ENCODE measurements at places on chromosomes 1 and 21.

DNA sequence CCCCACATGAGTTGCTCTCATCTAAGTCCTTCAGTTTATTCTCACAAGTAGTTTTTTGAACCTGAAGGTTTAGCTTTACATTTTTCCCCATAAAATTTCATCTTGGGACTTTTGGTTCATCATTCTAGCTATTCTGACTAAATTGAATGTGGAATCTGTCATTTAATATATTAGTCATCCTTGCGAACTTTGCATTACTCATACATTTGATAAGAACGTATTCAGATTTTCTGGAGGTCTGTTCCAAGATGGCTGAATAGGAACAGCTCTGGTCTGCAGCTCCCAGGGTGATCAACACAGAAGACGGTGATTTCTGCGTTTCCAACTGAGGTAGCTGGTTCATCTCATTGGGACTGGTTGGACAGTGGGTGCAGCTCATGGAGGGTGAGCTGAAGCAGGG, 59.8 kb upstream of the CSF1 start:
- DNase-seq = no peak

DNA sequence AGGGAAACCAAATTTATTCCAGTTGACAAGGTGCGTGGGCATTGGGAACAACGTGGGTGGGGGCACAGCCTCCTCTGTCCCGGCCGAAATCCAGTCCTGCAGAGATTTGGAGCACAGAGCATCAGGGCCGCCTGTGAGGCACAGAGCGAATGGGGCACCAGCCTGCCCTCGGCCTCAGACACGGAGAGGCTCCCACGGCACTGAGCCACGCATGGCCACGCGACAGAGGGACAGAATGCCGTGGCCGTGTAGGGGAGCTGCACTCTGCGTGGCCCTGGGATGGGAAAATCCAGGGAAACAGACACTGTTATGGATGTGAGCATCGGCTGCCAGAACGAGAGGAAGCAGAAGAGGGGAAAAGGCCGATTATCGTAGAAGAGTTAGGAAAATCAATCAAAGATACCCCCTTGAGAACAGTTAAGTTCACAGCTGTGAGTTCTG, 13.5 kb upstream of the C1orf159 start:
- DNase-seq = no peak

DNA sequence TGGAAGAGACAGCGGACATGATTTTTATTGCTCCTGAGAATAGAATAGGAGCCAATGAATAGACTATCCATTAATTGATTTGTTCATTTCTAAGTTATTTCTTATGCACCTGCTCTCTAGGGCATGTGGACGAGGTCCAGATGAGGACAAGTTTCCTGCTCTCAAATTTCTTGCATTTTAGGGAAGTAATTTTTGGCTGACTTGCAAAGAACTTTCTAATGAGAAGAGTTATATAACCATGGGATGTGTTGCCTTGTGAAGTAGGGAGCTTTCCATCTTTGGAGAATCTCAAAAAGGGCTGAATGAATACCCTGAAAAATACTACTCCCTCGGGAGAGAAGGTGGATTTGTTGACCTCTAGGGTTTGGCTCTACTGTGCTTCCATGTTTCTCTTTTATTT, 243.0 kb downstream of the KIF26B start:
- no peak for DNase-seq

DNA sequence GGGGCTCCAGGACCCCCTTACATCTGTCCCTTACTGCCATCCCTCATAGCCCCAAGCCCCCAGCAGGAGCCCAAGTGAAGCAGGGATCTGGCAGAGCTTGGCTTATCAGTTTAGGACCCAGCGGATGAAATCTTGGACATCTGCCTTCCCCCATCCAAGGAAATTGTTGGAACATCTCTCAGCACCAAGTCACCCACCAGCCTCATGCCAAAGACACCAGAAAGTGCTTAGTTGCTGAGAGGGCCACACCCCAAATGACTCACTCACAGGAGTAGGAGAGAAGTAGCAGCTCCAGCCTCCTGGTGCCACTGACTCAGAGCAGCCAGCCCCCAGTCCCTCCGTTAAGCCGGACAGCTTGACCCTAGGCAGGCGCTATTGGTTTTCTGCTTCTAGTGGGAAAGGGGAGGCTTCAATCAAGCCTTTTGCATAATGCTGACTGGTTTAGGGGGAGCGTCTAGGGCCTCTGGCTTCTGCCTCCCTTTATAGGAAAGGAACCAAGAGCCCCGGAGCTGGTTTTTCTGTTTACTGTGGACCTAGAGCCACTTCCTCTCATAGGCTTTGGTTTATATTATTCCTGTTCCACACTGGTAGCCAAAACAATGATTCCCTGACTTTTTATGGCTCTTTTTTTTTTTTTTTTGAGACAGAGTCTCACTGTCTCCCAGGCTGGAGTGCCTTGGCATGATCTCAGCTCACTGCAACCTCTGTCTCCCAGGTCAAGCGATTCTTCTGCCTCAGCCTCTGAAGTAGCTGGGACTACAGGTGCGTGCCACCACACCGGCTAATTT, 114.2 kb upstream of the IPO9 start:
- no peak for DNase-seq

DNA sequence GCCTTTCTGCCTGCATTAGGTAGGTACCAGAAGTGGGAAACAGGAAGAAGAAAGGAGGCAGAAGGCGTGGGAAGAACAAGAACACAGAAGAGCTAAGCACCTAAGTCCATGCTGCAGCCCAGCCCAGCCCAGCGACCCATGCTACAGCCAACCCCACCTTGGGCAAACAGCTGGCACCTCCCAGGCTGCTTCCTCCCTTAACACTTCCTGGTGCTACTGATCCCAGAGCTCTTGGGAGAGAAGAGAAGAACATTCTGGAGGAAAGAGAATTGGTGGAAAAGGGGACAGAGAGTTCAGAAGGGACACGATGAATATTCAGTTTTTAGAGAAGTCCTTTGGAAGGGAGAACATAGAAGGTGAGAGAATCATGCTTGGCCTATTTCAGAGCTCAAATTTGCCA, 28.5 kb downstream of the PLEKHA6 start:
- no peak for DNase-seq

DNA sequence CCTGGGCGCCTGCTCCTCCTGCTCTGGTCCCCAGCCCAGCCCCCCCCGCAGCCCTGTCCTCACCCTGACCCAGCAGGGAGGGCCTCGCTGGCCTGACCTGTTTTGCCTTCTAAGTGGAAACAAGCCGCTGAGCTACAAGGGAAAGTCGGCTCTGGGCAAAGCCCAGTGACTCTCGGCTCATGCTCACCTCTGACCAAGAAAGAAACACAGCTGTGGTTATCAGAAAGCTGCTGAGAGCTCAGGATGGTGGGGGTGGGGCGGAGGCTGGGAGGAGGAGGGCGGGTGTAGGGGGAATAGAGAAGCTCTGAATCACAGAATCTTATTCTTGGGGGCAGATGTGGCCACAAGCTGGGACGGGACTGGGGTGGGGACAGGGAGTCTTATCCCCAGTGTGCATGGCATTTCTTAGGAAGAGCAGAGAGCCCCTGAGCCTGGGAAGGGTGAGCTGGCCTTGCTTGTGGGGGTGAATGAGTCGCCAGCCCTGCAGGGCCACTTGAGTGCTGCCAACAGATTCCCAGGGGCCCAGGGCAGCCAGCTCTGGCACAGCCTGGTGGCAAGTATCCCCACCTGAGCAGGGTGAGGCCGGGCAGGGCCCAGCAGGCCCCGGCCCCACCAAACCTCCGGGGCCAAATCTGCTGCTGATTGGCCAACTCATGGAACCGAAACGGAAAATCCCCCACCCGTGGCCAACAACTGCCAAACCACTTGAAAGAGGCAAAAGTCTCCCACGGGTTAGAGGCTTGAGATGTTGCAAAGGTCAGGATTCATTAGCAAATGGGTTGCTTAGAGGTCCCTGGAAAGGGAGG, 120.6 kb downstream of the SPSB1 start:
- DNase-seq = no peak

GRCh38 chr1:237211031-237211430, 169.0 kb downstream of the RYR2 start:
- DNase-seq = no peak

DNA sequence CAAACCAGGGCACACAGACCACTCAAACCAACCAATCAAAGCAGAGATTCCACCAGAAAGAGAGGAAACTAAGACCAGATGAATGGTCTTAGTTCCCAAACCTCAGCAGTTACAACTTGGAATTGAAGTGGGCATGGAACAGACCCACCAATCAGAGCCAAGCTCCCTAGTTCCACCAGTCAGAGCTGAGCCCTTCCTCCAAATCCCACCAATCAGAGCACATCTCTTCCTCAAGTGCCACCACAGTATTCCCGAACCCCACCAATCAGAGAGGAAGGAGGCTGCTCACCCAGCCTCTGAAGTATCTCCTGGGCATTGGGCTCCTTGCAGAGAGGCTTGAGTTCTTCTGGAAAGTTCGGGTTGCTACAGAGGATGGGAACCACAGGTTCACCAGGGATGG, 1.4 kb downstream of the GUCA2A start:
- DNase-seq = no peak

- DNase-seq = no peak
Observed at GRCh38 chr21:36813052-36813451, 114.1 kb downstream of the SIM2 start.

DNA sequence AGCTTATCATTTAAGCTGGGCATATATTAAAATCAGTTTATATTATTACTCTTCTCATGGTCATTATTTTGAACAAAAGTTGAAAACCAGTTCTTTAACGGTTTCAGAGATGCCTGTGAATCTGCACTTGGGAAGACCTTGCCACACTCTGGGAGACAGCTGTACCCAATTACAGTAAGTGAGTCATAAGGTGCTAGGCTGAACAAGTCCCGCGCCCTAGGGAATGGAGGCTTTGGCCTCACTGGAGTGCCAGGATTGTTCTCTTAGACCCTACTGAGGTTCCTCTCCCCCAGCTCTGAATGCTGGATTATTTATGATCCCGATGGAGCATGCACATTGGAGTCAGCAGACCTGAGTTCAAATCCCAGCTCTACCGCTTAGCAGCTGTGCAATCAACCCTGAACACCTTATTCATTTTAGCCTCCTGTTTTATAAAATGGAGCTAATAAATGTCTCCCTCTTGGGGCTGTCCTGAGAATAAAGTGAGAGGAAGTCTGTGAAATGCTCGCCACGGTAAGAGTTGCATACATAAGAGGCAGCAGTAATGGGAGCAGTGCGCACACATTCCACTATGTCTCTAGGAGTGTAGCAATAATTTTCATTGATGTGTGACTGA, 266.2 kb downstream of the FOXD2 start:
- no peak for DNase-seq

DNA sequence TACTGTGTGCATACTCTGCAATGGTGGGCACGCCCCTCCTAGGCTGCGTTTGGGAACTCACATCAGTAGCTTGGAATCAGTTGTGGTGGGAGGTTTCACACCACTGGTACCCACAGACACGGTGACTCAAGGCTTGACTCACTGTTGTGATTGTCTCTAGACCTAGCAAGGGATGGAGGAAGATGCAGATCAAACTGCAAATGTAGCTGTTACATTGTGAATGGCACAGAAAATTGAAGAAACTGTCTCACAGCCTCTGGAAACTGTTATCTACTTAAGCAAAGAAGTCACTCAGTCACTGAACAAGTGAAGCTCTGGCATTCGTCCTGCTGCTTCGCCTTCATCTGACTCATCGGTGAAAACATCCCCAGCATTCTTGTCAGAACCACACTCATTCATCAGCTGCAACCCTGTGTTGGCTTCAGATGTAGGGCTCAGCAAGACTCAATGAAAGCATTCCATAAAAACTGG, 59.5 kb downstream of the POFUT2 start:
- peak; percentile 59 for DNase-seq

DNA sequence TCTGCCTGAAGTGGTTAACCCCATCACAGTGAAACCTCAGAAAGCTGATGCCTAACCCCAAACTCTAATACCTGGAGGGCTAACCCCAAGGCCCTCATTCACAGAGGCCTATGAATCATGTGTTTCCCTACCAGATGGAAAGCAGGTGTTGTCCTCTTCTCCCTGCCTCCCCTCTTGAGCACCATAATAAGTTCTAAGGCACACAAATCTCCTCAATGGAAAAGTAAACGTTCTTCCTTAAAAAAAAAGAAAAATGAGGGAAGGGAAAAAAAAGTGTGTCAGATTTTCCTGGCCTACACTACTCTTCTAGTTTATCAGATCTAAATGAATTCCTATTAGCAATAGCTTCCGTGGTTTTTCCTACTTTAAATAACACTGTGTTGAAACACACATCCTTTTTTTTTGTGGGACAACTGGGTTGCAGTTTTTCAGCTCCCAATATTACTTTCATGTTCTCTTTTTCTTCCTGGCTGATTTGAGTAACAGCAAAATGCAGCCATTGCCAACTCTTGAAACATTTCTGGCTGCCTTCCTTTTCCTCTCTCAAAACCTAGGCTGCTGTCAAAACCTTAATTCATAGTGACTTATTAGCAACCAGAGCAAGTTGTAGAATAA, 43.2 kb downstream of the SLC44A3 start:
- DNase-seq = no peak

DNA sequence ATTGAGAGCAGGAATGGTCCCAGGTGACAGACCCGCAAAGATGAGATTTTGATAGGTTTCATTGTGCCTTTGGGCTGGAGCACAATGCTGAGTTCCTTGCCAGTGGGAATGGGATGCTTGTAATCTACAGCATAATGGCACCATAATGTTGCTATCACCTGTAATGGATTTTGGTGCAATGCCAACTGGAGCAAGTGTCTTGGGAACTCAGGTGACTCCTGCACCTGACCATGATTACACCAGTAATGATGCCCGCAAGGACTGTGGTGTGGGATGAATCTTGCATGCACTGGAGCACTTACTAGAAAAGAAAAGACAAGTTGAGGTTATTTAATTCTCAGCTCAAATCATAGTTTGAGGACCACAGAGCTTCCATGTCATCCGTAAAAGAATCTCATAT, 96.7 kb downstream of the PTPRU start:
- DNase-seq = no peak

- DNase-seq = no peak
Observed at GRCh38 chr1:114545796-114546195, 34.8 kb upstream of the TRIM33 start.

GRCh38 chr21:45622416-45623097, 21.0 kb upstream of the PCBP3 start:
- DNase-seq = no peak

GRCh38 chr1:247286134-247286670, 30.3 kb downstream of the VN1R5 start:
- no peak for DNase-seq

- no peak for DNase-seq
Observed at GRCh38 chr1:18302788-18303413, 177.8 kb upstream of the KLHDC7A start.

DNA sequence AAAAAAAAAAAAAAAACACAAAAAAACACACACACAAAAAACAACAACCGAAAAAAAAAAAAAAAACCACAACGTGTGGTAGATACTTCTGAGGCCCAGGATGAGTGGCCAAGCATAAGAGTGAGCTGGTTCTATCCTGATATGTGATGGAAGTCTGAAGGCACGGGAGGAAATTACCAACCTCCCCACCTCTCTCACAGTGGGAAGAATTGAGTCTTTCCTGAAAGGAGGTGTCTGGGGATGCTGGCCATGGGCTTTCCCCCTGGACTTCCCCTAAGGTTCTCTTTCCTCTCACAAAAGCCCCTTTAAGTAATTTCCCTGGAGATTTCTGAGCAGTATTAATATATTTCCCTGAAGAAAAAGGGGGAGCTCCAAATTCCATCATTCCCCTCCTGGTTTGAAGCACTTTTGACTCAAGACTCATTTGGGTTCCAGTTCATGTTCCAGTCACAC, 5.2 kb downstream of the TMCC2 start:
- DNase-seq = no peak

- DNase-seq = no peak
Observed at GRCh38 chr1:74733604-74734484, 892 bp downstream of the TYW3 start.

- DNase-seq = no peak
Observed at GRCh38 chr1:92820551-92820950, 11.3 kb upstream of the RPL5 start.

All from stimulated activated CD8-positive, alpha-beta memory T cell treated with anti-CD3 and anti-CD28 coated beads, Interleukin-4, amount 100 ng/mL, for 1 hour (primary cell).